Cortex of kidney (tissue), 1 donor: ENCODE measurements at places on chromosomes 2 and 18.

- no peak for DNase-seq
Observed at GRCh38 chr2:96353606-96354101, 18.1 kb downstream of the NCAPH start.

- DNase-seq, result no peak
Observed at GRCh38 chr2:51107841-51108240, 75.9 kb upstream of the NRXN1 start.

DNA sequence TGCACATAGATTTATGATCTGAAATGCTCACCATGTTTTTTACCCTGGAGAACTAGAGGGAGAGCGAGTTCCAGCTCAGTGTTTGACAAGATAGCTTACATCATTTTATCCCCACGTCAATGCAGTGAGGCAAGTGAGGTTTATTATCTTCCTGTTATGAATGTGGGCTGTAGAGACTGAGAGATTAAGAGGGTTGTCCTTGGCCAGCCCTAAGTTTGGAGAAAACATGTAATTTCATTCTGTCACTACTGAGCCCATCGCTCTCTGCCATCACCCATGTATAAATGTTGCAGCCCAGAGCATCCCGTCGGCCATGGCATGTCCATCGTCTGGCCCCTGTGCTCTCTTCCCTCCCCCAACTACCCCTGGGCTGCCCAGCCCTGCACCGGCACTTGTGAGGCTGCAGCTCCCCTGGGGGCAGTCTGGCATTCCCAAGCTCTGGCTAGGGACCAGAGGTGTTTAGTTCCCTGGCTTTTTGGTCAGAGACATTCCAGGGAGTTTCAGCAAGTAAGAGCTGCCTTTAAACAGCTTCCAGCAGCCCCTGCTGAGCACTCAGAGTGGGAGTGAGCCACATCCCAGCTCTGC is 136.7 kb downstream of the ANTXR1 start:
- no peak for DNase-seq

GRCh38 chr2:39379643-39380524 is 57.2 kb downstream of the MAP4K3 start:
- DNase-seq, result no peak

DNA sequence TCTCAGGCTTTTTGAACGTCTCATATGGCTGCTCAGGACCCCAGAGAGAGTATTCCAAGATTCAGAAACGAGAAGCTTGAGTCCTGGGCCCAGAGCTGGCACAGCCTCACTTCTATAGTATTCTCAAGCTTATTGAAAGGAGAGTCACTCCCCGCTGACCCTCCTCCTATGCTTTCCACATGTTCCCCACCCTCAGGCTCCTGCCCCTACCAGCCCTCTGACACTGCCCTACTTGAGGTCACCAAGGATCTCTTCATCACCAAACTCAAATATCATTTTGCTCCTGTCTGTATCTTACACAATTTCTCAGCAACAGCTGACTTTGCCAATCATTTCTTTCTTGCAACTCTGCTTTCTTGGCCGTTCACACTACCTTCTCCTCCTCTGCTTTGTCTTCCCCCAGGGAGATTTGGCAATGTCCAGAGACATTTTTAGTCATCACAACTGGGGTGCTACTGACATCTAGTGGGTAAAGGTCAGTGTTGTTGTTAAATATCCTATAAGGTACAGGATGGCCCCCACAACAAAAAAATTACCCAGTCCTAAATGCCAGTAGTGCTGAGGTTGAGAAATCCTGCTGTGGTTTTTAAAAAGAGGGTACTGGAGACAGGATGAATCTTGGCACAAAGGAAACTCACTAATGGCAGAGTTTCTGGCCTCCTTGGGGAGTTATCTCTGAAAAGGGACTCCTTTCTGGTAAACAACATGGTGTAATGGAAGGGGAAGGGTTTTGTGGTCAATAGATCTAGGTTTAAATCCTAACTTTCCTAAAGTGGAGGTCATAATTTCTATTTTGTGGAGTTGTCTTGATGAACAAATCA is 26.9 kb upstream of the INSIG2 start:
- DNase-seq, result no peak

DNA sequence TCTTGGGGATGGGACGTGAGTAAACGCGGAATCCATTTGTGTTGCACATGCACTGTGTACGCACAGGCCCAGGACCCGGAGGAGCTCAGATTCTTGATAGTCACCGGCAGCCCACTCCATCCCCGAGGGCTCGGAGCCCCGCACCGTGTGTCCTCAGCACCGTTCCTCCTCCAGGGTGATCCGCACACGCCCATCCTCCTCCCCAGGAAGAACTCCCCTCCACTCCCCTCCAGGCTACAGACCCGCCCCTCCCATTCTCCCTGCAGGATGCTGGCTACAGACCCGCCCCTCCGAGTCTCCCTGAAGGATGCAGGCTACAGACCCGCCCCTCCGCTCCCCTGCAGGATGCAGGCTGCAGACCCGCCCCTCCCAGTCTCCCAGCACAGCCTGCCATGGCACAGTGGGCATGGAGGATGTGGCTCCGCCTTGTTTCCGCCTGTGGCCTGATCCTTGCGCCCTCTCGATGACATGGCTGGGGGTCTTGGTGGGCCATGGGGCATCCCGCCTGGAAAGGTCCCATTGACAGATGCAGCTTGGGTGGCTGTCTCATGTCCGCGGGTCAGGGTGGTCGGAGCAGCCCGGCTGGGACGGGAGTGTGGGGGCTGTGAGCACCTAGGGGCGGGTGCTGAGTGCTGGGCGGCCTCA is 14.1 kb downstream of the CTDP1 start:
- no peak for DNase-seq

- DNase-seq, result no peak
Observed at GRCh38 chr18:33291539-33291938, 149.0 kb downstream of the CCDC178 start.

DNA sequence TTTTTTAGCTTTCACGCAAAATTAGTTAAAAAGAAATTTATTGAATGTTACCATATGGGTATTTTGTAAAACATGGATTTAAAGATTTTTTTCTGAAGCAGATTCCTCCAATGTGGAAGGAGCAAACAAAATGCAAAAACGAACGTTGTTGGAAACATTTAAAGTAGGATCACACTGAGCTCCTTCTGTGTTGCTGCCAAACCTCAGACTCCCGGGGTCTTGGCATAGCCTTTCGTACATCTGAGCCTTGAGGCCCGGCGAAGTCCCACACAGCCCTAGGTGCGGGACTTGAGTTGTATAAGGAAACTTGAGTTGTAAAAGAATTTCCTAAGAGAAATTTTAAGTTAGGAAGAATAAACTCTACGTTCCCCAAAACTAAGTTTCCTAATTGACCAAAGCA is 52.0 kb upstream of the CD226 start:
- DNase-seq, result no peak

GRCh38 chr2:104140361-104140760 is 713.6 kb upstream of the POU3F3 start:
- no peak for DNase-seq

DNA sequence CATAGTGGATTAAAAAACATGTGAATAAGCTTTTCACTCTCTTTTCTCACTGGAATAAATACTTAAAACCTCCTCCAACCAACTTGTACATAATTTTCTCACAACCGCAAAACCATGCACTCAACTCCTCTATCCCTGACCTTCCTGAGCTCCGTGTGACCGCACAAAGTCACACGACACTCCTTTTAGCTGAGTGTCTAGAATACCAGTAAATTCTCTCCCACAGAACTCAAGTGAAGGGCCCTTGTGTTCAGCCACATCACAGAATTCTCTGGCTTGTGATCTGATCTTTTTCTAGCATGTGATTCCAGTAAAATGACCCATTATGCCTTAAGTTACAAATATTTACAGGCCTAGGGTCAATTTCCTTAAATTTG is 91.2 kb upstream of the ARL4C start:
- DNase-seq, result no peak

GRCh38 chr18:34492652-34493051 is 217.4 kb upstream of the DTNA start:
- no peak for DNase-seq

GRCh38 chr2:55490554-55490953 is 29.0 kb upstream of the CFAP36 start:
- no peak for DNase-seq

GRCh38 chr18:62347089-62347506 is 22.0 kb downstream of the TNFRSF11A start:
- no peak for DNase-seq

DNA sequence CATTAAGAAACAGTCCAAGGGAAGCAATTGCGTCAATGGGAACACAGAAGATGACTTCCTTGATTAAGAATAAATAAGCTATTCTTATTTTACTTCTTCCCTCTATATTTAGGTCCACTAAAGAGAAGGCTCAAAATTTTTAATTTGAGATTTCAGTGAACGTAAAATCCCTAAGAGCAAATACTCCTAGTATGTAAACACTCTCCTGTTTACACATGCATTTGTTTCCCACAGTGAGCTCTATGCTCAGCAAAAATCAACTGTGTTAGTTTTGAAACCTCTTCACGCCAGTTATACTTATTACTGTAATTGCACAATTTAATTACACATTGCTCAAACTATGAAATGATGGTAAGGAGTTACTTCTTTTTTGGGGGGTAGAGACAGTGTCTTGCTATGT is 8.8 kb downstream of the SLC39A6 start:
- DNase-seq, result no peak

- DNase-seq, result no peak
Observed at GRCh38 chr2:156339110-156339847, 6.8 kb upstream of the NR4A2 start.

DNA sequence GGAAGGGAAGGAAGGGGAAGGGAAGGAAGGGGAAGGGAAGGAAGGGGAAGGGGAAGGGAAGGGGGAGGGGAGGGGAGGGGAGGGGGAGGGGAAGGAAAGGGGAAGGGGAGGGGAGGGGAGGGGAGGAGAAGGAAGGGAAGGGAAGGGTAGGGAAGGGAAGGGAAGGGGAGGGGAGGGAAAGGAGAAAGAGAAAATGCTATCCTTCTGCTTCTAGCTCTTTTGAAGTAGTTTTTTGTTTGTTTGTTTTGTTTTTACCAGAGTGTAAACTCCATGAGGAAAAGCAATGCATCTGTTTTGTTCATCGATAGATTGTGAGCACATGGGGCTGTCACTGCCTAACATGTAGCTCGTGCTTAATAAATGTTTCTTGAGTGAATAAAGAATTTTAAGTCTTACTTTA is 1592.7 kb upstream of the ACVR2A start:
- DNase-seq, result no peak

DNA sequence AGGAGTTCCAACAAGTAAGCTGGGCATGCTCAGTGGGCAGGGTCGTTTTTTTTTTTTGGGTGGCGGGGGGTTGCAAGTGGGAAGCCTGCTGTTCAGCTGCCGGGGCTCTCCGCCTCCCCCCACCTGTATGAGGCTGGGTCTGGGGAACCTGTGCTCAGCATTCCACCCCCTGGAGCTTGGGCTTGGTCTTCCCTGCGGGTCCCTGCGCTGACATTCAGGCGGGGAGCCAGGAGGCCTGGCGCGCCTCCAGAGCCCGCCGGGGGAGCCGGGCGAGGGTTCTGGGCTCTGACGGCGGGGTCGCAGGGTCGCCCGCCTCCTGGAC is 822 bp upstream of the GPD2 start:
- no peak for DNase-seq

GRCh38 chr2:63514237-63514716 is 74.0 kb downstream of the WDPCP start:
- no peak for DNase-seq

DNA sequence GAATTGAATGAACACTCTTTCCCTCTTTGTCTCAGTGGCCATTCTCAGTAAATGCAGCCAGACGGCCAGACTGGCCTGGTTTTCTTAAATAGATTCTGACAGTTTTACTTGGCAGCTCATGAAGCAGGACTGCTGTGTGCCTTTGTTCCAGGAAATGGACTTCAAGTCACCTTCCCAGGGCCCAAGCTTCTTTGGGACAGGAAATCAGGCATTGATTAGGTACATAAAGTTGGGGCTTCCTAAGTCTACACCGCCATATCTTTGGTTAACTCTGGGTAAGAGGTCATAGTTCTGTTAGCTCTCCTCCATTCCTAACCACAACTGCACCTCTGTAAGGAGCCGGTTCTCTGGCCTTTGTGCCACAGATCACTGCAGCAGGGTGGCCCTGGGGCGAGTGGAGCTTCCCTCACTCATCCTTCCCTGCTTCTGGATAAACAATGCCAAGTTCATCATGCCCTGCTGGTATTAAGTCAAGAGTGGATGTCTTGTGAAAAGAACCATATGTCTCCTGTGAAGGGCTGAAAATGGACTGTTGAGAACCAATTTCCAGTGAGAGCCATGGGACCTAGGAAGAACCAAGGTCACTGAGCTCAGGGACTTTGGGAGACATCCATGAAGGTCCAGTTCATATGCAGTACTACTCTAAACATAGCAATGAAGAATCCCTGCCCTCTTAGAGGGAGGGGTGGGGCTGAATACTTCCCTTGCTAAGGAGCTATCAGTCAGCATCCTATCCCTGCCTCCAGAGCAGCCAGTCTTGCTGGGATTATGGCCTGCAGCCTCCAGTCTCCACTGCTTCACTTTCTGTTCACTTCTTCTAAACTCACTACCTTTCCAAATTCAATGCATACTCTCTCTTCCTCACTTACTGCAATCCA is 122.6 kb upstream of the XPO1 start:
- DNase-seq, result no peak

DNA sequence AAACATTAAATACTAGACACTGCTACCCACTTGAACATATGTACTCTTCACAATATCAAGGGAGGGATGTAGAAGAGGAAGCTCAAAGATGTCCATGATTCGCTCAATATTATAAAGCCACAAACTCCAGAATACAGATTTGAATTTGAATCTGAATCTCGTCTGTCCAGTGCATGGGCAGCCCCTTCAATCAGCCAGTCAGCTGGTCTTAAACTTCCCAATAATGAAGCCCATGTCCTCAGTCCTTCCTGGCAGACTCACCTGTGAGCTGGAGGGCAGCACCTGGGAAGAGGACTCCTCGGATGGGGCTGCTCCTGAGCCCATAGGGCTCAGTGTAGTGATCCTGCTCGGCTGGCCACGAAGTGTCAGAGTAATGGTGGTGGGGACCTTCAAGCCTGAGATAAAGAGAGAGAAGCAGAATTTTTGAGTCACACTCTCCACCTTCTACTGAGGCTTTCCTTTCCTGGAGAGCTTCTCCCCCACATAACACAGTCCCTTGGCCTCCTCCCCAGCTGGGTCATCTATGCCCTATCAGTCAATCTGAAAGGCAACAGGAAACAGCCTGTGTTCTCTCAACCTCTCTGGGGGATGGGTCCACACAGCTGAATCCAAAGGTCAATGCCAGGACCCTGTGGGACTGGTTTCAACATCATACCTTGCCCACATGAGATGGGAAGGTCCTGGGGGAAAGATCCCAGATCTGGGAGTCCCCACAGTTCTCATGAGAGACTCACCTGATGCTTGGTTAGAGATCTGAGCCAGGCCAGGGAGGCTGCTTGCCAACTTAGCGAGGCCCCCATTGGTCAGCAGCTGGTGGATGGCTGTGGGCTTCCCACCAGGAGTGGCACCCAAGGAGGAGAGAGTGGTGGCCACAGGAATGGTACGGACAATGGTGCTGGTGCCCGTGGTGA is 36.5 kb downstream of the KANSL3 start:
- DNase-seq, result no peak
